Right hindlimb (tissue), 1 donor: ENCODE measurements at places on chromosomes 12 and 14.
A peak's percentile ranks its signal among the peaks of the same experiment; 100 is the strongest.

- no peak for DNase-seq
Measured at GRCh38 chr12:49519574-49519936, 19.3 kb upstream of the KCNH3 start.

GRCh38 chr14:31879661-31880348, 197.3 kb upstream of the ARHGAP5 start:
- no peak for DNase-seq

- DNase-seq, result no peak
Measured at GRCh38 chr12:107369679-107370078, 276.3 kb upstream of the CRY1 start.

- DNase-seq, result no peak
Measured at GRCh38 chr14:30842431-30842830, 31.9 kb upstream of the COCH start.

GRCh38 chr12:26791301-26791791, 41.6 kb downstream of the ITPR2 start:
- DNase-seq, result no peak

DNA sequence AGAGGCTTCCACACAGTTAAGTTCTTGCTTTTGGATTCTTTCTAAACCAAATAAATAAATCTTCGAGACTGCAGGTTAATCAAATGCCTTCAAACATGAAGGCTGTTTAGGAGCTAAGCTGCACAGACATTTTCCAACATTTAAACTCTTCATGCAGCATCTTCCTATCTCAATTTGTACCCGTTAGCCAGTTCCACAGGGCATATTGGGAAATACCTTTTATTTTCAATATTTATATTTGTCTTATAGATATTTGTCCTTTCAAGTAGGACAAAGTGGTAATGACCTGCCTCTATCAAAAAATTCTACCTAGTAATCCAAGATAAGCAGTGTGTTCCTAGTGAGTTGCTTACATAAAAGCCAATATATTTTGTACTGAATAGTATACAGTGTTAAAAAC, 373.6 kb downstream of the DIO2 start:
- no peak for DNase-seq

GRCh38 chr12:89707703-89708564, 704 bp downstream of the ATP2B1 start:
- DNase-seq, result peak; percentile 56

- DNase-seq, result no peak
Measured at GRCh38 chr14:101917413-101918017, 46.9 kb upstream of the DYNC1H1 start.

DNA sequence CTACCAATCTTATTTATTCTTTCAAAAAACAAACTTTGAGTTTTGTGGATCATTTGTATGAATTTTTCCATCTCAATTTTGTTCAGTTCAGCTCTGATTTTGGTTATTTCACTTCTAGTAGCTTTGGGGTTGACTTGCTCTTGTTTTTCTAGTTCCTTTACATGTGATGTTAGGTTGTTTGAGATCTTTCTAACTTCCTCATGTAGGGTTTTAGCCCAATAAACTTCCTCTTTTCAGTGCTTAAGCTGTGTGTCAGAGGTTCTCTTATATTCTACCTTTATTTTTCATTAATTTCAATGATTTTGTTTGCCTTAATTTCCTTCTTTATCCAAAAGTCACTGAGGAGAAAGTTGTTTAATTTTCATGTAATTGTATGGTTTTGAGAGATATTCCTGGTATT, 860.4 kb upstream of the FBXO33 start:
- no peak for DNase-seq

GRCh38 chr14:103488071-103488470, 34.6 kb downstream of the CKB start:
- no peak for DNase-seq

- DNase-seq, result peak; percentile 3
Measured at GRCh38 chr14:99136401-99136800, 135.6 kb downstream of the BCL11B start.

DNA sequence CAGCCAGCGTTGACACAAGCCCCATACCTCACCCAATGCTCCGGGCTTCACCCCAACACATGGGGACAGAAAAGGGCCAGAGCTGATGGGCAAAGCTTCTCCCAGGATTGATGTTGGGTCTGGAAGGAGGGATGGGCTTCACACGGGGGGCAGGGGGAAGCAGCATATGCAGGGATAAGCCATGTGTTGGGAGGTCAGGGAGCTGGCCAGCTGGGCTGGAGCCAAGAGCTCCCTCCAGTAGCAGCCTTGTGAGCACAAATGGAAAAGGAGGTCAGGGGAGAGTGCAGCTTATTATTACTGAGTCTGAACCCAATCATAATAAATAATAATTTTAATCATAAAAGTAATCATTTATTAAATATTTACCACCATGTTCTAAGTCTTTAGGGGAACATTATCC, 9.3 kb downstream of the PLEKHD1 start:
- DNase-seq, result no peak

- DNase-seq, result no peak
Measured at GRCh38 chr12:62135553-62136200, 124.5 kb upstream of the USP15 start.

DNA sequence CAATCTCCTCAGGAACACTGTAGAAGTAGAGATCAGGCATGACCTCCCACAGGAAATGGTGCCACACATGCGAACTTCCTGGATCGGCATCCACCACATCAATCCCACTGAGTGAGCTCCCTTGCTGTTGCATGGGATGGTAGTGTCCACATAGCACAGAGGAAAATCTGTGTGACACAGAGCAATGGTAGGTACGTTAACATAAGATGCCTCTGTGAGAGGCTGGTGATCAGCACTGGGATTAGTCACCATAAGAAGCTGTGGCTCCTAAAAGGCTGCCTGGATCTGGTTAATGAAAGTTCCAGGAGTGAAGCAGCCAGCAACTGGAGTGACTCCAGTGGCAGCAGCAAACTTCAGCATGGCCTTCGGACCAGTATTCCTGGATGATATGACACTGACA, 21.8 kb downstream of the WDHD1 start:
- no peak for DNase-seq
